ENCODE measurements at places on chromosomes 1 and 21. TPM values are rescaled to one million over a fixed set of nuclear protein-coding genes. Genes with fewer than 3 reads are reported as not detected.

- H3K4me1 ChIP-seq: peaks cover 40% of the 10 kb centered on the region
- no peaks in the 10 kb centered on the region for H3K27me3 ChIP-seq
- peak overlapping the region; percentile 33 for H3K4me3 ChIP-seq
- no peak for DNase-seq
- no peaks in the 10 kb centered on the region for H3K36me3 ChIP-seq
Observed at GRCh38 chr1:207962716-207963426, 51.9 kb upstream of the CD34 start.

DNA sequence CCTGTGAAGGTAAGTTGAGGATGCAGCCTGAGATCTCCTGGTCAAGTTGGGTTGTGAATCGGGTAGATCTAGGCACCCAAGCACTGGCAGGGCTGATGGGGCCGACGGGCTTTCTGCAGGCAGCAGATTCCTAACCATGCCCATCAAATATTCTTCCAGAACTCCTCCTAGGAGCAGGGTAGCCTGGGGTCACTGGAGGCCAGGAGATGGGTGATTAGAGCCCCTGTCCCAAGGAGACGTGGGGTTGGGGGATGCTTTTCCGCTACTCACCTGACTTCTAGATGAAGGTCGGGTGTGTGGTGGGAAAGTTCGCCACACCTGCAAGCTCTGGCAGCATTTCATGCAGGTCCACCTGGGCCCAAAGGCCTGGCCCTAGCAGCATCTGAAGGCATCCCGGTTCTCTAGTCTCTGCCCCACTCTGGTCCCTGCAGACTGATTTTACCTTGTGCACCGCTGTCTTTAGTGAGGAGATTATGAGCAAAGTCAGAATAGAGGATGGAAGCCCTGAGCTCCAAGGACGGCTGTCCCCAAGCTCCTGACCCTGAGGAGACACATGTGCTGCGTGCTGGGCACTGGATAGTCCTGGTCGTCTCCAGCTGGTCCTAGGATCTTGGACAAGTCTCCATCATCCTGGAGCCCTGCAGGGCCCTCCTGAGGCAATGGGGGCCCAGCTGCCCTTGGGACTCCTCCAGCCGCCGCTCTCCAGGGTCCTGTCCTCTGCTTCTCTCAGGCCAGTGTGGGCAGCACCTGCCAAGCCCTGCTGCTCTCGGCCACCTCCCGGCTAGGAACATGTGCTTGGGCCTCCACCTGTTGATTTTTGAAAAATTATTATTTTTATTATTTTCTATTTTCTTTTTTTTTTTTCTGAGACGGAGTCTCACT lies 21.8 kb upstream of the C2CD2 start:
- no peak overlapping the region for H3K27ac ChIP-seq
- no peaks in the 10 kb centered on the region for H3K36me3 ChIP-seq
- no peak for DNase-seq
- H3K27me3 ChIP-seq: no peaks in the 10 kb centered on the region

- no peak for DNase-seq
- peaks cover 13% of the 10 kb centered on the region for H3K4me1 ChIP-seq
- no peaks in the 10 kb centered on the region for H3K36me3 ChIP-seq
- no peaks in the 10 kb centered on the region for H3K27me3 ChIP-seq
- no peak overlapping the region for H3K4me3 ChIP-seq
- no peak overlapping the region for H3K27ac ChIP-seq
Observed at GRCh38 chr1:196545222-196545621, 63.0 kb downstream of the KCNT2 start.

DNA sequence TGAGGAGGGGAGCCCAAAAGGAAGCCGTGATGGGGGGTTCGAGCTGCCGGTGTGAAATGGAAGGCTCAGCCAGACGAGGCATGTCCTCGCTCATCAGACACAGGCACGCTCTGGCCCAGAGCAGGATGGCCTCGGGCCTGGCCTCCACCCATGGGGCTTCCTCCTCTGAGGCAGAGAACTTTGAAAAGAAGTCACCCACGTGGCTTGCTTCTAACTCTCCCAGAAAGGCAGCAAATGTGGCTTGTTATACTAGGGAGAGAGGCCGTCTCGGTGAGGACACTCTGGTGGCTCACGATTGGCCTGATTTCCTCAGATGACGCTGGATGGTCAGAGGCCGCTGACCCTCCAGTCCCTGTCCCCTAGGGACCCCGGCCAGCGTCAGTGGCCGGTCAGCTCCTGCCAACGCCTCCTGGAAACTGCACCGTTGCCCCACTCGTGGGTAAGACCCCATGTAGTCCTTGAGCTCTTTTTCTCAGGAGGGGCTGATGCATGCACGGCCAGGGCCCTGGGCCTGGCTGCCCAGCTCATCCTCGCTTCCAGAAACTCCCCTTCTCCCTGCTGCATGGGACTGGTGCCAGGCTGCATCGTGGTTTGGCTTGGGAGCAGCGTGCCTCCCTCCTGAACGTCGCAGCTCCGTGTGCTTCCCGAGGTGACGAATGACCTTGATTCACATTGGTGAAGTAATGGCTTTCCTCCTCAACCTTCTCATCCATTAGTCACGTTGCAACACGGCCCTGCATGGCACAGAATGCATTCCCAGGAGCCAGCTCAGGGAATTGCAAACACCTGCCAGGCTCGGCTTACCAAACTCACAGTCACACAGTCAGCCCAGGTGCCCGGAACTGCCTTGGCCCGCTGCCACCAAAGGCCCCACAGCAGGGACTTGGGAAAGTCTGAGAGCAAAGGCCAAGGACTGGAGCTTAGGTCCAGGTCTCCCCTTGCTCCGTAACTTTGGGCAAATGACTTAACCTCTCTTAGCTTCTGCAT lies 58.8 kb downstream of the TOMM20 start:
- H3K27ac ChIP-seq: peak overlapping the region; percentile 92
- no peaks in the 10 kb centered on the region for H3K36me3 ChIP-seq
- H3K4me1 ChIP-seq: peaks cover 53% of the 10 kb centered on the region
- peak; percentile 77 for DNase-seq
- H3K4me3 ChIP-seq: no peak overlapping the region

GRCh38 chr1:26094677-26095383 lies 16.8 kb upstream of the PDIK1L start:
- no peak overlapping the region for H3K4me3 ChIP-seq
- peak overlapping the region; percentile 33 for H3K27ac ChIP-seq
- H3K27me3 ChIP-seq: no peaks in the 10 kb centered on the region
- no peaks in the 10 kb centered on the region for H3K36me3 ChIP-seq
- peak; percentile 26 for DNase-seq

GRCh38 chr1:178102218-178102617 lies 8.3 kb downstream of the RASAL2 start:
- H3K27me3 ChIP-seq: no peaks in the 10 kb centered on the region
- no peak for DNase-seq
- no peak overlapping the region for H3K27ac ChIP-seq

The CFHR3 gene
- total RNA-seq: 0.27 TPM

The TMEM81 gene
- total RNA-seq: 2.2 TPM
